Stimulated activated CD8-positive, alpha-beta memory T cell treated with anti-CD3 and anti-CD28 coated beads, Interleukin-4, amount 100 ng/mL, for 1 hour (primary cell): ENCODE measurements at places on chromosomes 5 and 9.

DNA sequence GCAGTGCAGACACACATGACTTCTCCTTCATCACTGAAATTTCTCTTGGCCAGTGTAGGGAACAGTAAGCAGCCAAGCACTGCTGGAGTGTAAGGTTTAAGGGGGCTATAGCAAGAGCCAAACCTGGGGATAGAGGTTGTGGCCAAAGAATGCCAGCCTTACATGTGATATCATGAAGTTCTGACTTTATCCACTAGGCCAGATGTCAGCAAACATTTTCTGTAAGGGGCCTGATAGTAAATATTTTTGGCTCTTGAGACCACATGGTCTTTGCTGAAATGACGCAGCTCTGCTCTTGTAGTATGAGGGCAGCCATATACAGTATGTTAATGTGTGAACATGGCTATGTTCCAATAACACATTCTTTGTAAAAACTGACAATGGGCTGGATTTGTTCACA is 29.7 kb upstream of the FYB1 start:
- DNase-seq, result no peak

DNA sequence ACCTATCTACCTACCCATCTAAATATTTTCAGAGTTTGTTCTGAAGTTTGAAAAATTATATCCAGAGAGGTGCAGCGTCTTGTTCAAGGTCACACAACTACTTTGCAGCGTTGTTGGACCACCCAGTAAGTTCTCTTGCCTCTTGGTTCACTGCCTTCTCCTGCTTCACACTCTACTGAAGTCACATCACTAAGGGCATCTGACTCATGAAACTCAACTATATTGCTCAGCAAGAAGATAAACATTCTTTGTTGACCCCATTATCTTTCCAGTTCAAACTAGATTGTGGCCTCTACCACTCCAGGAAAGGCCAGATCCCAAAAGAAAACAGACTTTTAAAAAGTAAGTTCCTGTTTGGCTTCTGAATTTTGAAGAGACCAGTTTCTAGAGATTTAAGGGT is 326.9 kb downstream of the SLIT3 start:
- DNase-seq, result no peak

DNA sequence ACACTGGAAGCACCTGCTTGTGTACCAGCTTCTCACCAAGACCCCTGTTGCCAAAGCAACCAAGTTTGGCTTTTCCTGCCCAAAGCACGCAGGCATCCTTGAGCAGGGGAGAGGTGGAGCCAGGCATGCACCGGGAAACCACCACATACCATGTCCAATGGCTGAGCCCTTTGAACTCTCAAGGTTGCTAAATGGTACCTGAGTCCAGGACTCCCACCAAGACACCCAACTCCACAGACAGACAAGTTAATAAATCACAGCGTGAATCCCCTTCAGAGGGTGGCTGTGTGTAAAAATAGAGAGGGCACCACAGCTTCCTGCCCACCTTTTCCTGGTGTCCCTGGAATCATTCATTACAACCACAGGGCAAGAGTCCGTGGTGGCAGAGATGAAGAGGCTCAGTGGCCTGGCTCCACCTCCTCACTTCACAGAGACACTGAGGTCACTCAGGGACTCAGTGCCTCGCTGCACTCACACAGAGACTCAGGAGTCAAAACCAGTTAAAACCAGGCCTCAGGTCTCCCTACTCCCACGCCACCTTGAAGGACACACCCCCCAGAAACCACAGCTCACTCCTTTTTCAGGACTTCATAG is 143.7 kb downstream of the C5orf15 start:
- no peak for DNase-seq

GRCh38 chr5:68456756-68457217 is 241.2 kb downstream of the PIK3R1 start:
- no peak for DNase-seq
